CD4-positive, alpha-beta T cell treated with Interleukin-6 at 100 ng/mL for 8 hours (primary cell): ENCODE measurements at places on chromosomes 12 and 14.

GRCh38 chr12:52307836-52308805 lies 13.1 kb downstream of the KRT83 start:
- DNase-seq, result no peak

- DNase-seq, result peak; percentile 34
Observed at GRCh38 chr12:54723379-54724256, 75.5 kb upstream of the DCD start.

GRCh38 chr14:54556535-54556934 lies 10.4 kb upstream of the SAMD4A start:
- no peak for DNase-seq

GRCh38 chr14:54647378-54647777 lies 80.5 kb downstream of the SAMD4A start:
- no peak for DNase-seq

- no peak for DNase-seq
Observed at GRCh38 chr12:115650026-115650425, 627.5 kb downstream of the MED13L start.

- DNase-seq, result no peak
Observed at GRCh38 chr12:131844656-131845055, 16.5 kb downstream of the MMP17 start.

DNA sequence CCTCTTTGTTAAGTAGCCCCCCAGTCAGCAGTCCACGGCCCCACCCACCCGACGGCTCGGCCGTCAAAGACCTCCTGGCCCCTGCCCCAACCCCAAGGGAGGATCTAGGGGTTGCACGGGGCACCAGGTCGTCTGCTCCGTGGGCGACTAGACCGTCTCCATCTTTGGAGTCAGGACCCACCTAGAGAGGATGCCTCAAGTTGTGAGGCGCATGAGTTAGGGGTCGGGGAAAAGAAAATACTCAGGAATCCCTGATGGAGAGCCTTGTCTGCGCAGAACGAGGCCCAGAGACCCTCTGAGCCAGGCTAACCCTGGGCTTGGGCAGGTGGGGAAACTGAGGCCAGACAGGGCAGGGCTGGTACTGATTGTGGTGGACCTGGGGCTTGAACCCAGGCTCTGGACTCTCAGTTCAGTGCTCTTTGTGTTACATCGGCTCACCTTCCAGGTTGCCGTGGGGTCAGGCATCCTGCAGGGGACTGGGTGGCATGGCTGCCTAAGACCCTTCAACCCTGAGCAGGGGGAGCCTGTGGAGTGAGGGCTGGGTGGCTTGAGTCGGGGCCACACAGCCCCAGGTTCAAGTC lies 839 bp downstream of the OTUB2 start:
- no peak for DNase-seq

GRCh38 chr12:2422591-2422990 lies 369.8 kb downstream of the CACNA1C start:
- DNase-seq, result no peak

DNA sequence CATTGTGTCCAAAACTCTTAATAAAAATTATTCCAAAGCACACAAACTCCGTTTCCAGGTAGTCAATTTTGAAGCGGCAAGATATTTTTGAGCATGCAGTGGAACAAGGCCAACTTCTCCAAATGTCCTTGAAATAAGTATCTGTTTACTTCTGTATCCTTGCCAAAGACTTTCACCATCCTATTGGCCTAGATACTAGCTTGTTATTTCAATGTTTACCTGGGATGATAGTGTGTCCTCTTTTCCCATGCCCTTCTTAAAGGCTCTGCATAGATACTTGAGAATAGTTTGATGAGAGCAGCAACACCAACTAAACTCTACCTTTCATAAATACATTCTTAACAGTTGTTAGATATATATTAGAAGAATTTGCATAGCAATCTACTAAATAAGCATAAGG lies 160.9 kb downstream of the KCNC2 start:
- DNase-seq, result no peak

- no peak for DNase-seq
Observed at GRCh38 chr12:65715961-65716360, 108.3 kb upstream of the HMGA2 start.

DNA sequence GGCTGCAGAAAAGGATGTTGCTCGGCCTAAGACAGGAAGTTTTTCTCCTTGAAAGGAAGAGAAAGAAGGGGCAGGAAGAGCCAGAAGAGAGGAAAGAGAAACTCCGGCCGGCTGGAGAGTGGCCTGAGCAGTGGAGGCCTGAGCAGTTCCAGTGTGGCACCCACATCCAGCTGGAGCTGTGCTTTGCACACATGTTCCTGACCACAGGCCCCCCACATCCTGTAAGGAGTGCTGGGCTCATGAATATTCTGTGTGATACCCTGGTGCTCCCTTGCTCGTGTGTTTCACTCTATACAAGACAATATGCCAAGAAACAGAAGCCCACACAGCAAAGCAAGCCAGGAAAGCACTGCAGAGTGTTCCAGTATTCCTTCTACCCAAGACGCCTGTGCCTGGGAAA lies 27.1 kb downstream of the POLE start:
- no peak for DNase-seq

- DNase-seq, result no peak
Observed at GRCh38 chr14:68424443-68425172, 368.3 kb downstream of the ZFP36L1 start.

GRCh38 chr12:25497021-25497420 lies 56.1 kb downstream of the LMNTD1 start:
- no peak for DNase-seq

DNA sequence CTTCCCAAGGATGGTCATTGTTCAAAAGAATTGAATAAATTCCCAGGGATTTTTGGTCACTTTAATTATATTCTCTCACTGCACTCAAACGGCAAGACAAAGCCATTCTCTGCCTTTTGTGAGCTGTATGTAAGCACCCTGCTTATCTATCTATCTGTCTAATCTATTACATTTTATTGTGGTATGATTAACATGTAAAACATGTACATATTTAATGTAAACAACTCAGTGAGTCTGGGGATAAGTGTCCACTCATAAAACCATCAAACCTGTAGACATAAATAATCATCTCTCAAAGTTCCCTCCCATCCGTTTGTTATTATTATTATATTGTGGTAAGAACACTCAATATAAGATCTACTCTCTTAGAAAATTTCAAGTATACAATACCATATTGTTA lies 167.1 kb downstream of the CAND1 start:
- DNase-seq, result no peak

DNA sequence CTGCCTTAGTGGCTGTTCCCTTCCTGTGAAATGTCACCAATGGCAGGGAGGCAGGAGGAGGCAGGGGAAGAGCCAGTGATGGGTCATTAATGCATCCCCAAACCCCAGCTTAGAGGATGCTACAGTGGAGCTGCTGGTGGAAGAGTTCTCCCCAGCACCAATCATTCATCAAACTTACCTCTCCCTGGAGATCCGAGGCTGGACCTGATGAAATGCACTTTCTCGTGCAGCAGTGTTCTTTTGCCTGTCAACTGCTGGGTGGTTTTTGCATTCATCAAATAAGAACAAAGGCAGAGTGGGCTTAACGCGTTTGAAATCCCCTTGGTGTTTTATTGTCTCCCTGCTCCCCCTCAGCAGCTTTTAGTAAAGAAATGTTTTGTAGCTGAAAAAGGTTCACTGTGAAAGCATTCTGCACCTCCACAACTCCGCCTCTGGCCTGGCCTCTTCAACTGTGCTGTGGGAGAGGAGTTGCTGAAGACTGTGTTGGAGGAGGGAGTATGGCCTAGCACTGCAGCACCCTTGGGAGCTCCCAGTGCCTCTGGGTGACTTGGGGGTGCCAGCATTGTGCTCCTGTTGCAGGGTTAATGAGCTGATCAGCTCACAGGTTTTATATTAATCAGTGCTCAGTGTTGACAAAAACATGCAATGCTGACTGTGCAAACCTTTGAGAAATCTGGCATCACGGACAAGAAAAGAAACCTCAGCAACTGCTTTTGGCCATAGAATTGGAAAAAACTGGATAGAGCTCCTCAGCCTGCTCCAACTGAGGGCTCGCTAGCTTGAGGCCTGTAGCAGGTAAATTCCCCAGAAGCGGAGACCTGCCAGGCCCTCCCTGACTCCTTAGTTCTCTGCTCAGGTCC lies 14.4 kb downstream of the TSPAN9 start:
- no peak for DNase-seq

GRCh38 chr14:98944989-98945388 lies 327.0 kb downstream of the BCL11B start:
- DNase-seq, result no peak

GRCh38 chr12:51368640-51369517 lies 22.3 kb downstream of the GALNT6 start:
- DNase-seq, result peak; percentile 91

DNA sequence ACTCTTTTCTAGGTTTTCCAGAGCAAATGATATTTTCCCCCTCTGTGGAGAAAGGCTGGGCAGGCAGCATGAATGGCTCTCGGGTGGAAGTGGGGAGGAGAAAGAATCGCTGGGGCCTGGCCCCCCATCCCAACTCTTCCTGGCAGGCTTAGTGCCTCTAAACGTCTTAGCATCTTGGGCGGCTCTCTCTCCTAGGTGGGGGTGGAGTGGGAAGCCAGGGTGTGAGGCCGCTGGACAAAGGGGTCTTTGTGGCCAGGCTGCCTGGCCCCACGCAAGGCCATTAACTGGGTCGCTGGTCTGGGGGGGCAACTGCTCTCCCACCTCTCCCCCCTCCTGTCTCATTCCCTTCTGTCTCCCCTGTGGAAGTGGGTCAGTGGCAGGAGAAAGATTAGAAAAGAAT lies 4.7 kb downstream of the LRP1-AS start:
- DNase-seq, result no peak

- DNase-seq, result no peak
Observed at GRCh38 chr14:23933742-23934128, 19.8 kb upstream of the DHRS4 start.

DNA sequence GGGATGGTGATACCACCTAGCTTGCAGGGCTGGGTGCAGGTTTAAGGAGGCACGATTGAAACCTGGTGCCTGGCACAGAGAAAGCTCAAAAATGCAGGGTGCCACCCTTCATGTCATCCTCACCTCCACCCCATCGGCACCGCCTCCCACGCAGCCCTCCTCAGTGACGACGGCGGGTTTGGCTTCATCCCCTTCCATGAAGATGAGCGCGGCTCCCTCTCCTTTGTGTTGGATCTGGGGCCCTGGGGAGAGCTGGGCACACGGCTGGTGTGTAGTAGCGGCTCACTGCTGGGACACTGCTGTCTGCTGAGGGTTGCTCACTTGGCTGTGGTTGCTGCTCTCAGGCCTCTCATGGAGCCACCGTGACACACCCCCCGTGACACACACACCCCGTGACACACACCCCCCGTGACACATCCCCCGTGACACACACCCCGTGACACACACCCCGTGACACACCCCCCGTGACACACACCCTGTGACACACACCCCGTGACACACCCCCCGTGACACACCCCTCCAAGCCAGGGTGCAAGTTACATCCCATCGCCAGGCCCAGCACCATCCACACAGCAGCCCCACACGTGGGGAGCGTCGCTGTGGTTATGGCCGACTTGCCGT lies 42.9 kb upstream of the FZD10 start:
- no peak for DNase-seq

GRCh38 chr12:78290606-78291345 lies 460.1 kb downstream of the NAV3 start:
- no peak for DNase-seq

DNA sequence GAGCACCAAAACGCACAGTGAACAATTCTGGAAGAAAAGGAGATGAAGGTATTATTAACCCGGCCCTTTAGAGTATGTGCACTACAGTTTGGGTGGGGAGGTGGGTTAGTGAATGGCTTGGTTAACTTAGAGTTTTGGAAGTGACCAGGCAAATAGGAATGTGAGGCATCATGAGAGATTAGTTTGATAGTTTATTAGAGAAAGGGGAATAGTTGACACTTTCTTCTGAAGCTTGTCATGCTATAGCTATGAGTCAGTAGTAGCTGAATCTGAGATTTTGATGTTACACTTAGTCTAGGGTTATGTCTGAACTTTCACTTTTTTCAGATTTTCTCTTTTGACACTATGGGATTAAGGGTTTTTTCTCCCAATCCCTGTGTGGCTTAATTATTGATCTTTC lies 567.2 kb downstream of the SNAPC1 start:
- no peak for DNase-seq

- no peak for DNase-seq
Observed at GRCh38 chr14:58770491-58770982, 132.8 kb downstream of the DACT1 start.

- DNase-seq, result no peak
Observed at GRCh38 chr12:50647479-50647878, 116.4 kb upstream of the ATF1 start.

DNA sequence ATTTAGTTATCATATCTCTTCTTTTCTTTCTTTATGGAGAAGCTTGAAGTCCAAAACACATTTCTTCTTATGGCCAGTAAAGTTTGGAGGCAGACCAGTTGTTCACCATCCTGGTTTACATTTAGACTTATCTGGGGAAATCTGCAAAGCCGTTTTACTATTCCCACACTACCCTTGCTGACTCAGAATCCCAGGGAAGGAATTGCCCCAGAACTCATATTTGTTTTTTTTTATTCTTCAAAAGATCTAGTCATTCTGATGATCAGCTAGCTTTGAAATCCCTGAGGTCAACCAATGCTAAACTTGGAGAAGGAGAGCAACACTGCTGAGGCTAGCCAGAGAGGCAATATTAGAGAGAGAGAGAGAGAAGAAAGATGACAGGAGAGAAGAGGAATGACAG lies 12.3 kb upstream of the LMO3 start:
- DNase-seq, result no peak

- peak; percentile 29 for DNase-seq
Observed at GRCh38 chr12:120468821-120469449, 613 bp downstream of the SRSF9 start.

DNA sequence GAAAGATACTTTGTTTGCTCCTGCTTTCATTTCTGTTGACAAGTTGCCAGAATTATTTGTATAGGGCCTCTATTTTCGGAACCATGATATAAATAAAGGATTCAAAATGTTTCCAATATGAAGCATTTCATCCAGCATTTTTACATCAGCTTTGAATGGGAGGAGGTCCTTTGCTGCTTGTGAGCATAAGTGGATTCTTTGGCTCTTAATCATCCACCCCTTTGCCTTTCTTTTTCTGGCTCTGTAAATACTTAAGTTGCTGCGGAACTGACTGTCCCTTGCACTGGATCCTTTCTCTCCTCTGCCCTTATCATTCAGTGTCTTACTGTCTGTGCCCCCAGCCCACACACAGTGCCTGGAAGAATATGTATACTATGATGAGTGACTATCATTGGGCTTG lies 357.3 kb upstream of the RGS6 start:
- DNase-seq, result no peak

DNA sequence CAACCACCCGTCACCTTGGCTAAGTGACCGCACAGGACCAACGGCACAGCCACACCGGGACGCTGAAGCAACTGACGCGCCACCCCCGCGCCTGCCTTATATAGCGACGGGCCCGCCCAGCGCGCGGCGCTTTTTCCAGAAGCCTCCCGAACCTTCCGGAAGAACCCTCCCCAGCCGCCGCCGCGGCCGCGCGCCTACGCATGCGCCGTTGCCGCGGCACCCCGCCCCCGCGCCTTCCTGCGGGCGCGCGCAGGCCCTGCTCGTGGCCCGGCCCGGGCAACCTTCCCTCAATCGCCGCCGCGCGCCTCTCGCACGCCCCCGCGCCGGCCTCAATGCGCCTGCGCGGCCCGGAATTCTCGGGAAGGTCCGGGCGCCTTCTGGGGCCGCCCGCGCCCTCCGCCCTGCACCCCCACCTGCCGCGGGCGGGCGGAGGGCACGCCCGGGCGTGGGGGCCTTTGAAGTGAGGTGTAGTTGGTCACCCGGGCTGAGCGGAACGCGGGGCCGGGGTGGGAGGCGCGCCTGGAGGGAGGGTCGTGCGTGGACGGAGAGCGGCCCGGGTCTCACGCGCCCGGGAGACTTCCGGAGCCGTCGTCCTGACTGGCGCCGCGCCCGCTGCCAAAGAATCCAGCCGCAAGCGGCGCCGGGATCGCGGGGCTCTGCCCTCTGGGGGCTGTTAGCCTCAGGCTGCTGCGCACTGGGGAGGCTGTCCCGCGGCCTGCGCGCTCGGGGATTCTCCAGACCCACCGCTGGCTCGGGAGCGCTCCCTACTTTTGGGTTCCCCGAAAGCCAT lies at the start of gene HSP90AA1:
HSP90AA1 (minus strand) TSS at position 73 of the 790 bp plus-strand sequence. CDS start 666 bp downstream, outside the sequence.
- DNase-seq, result peak; percentile 92
